HS-5 (cell line): ENCODE measurements at places on chromosomes 16 and 17.
A peak's percentile ranks its signal among the peaks of the same experiment; 100 is the strongest.

- DNase-seq, result no peak
Measured at GRCh38 chr16:23182679-23183542, at the start of gene SCNN1G. Gene SCNN1G, plus strand, starts transcription at chr16:23182745. Its CDS starts 3,527 bp downstream, at chr16:23186272.

GRCh38 chr16:1308036-1308976, 1.1 kb upstream of the UBE2I start:
- DNase-seq, result no peak

- no peak for DNase-seq
Measured at GRCh38 chr17:21119247-21119918, 7.4 kb upstream of the DHRS7B start.

GRCh38 chr16:78462288-78463208, 363.1 kb downstream of the WWOX start:
- no peak for DNase-seq

GRCh38 chr16:4826526-4826925, 20.6 kb downstream of the GLYR1 start:
- DNase-seq, result no peak

- no peak for DNase-seq
Measured at GRCh38 chr17:67258821-67259468, 13.9 kb upstream of the HELZ start.

GRCh38 chr17:6098823-6099180, 28.6 kb downstream of the WSCD1 start:
- no peak for DNase-seq

GRCh38 chr16:1691956-1692355, 13.9 kb downstream of the JPT2 start:
- no peak for DNase-seq

DNA sequence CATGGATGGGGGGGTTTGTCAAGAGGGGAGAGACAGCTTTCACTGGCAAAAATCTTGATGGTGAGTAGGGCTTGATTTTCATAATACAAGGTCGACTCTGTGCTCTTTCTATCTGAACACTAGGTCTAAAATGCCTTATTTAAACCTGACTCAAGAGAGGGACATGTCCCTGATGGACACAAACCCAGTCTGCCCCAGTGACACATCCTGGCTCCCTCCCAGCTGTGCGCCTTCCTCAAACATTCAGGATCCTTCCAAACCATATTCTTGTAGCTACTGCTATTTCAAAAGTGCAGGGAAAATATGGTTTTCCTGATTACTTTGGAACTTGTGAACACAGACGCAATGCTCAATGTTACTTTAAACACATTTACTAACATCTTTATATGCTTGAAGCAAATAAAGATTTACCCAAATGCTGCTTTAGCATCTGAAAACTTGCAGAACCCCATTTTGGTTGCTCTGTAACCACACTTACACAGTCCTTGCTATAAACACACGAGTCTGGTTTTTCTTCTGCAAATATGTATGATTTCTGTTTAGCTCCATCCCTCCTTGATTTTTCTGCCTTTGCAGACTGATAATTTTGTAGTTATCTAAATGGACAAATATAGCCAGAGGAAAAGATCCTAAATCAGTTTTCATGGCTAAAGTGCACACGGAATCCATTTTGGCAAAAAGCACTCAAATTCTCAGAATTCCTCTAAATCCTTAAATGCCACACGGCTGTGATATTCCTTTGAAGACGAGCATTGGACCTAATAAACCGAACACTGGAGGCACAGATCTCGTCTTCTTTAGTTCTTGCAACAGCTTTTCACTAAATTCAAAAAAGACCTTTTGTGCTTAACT, 499.9 kb upstream of the ZFHX3 start:
- no peak for DNase-seq

DNA sequence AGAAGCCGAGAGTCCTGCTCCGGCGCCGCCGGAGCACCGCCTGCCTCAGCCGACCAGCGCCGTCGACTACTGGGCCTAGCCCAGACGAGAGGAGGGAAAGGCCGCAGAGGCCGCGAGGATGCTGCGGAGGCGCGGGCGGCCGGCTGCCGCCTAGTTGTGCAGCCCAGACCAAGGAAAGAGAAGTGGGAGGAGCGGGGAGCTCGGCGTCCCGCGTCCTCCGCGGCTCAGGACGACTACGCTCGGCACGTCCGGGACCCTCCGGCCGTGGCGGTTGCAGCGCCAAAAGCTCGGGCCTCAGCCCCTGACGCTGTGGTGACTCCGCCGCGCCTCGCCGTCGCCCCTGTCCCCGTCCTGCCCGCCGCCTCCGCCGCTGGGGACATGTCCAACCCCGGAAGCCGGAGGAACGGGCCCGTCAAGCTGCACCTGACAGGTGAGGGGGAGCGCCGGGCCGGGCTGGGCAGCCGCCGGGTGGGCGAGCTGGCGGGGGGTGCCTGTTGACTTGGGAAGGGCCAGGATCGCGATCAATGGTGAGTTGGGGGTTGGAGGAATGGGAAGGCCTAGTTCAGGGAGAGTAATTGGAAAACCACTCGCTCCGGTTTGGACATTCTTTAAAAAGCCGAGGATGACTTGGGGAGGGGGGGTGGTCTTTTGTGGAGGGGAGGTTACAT, 37.7 kb downstream of the RNF135 start:
- no peak for DNase-seq

DNA sequence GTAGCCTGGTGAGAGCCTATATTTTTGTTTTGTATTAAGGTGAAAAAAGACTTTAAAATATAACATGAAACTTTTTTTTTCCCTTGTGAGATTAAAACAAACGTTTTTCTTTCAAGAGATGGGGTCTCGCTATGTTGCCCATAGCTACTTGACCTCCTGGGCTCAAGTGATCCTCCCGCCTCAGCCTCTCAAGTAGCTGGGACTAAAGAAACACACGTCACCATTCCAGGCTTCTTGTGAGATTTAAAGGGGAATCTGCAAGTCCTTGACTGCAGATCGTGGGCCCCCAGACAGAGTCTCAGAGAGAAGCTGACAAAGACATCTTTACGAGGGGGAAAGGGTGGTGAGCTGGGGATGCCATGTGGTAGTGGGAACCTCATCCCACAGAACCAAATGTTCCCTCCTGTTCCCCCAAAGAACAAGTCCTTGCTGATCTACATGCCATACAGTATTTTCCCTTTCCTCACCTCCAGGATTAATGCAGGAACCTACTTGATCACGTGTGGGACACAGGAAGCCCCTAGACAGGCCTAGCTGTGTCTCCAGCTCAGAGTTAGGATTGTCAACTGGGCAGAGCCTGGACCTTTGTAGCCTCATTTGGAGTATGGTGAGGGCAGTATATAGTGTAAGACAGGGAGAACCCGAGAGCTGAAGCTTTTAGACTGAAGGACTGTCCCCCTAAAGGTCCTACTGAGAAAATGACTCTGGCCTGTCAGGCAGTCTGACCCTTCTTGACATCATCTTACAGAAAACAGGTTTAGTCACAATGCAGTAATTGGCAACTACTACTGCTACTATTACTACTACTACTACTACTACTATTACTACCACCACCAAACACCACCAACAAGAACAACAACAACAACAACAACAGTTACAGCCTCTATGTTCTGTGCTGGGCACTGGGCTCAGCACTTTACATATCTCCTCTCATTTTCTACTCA, 4.1 kb downstream of the MAP3K14 start:
- DNase-seq, result no peak

- DNase-seq, result no peak
Measured at GRCh38 chr17:29368926-29369325, 21.2 kb upstream of the TAOK1 start.

GRCh38 chr16:85999778-86000177, 100.8 kb downstream of the IRF8 start:
- no peak for DNase-seq

- DNase-seq, result no peak
Measured at GRCh38 chr16:71369494-71369893, 11.0 kb downstream of the CALB2 start.

- DNase-seq, result no peak
Measured at GRCh38 chr16:84379008-84379708, 10.8 kb downstream of the ATP2C2 start.

DNA sequence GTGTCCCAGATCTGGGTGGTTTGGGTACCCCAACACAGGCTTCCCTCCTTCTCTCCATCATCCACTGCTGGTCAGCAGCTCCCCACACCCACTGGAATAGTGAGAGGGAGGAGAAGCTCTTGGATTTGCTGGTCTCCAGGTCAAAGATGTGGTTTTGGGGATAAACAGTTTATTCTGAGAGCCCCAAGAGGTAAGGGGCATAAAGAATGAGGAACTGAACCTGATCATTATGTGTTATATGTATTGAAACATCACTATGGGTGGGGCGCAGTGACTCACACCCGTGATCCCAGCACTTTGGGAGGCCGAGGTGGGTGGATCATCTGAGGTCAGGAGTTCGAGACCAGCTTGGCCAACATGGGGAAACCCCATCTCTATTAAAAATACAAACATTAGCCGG, 3.9 kb downstream of the DPEP2 start:
- peak; percentile 6 for DNase-seq

GRCh38 chr17:21548236-21548635, 144.1 kb upstream of the KCNJ18 start:
- no peak for DNase-seq

- DNase-seq, result no peak
Measured at GRCh38 chr17:66353937-66354401, 51.6 kb downstream of the PRKCA start.

- DNase-seq, result no peak
Measured at GRCh38 chr16:28106467-28107215, 43.1 kb upstream of the GSG1L start.

GRCh38 chr17:42378359-42378958, 9.8 kb downstream of the STAT3 start:
- no peak for DNase-seq

- no peak for DNase-seq
Measured at GRCh38 chr17:71830866-71831265, 290.0 kb upstream of the SOX9 start.

DNA sequence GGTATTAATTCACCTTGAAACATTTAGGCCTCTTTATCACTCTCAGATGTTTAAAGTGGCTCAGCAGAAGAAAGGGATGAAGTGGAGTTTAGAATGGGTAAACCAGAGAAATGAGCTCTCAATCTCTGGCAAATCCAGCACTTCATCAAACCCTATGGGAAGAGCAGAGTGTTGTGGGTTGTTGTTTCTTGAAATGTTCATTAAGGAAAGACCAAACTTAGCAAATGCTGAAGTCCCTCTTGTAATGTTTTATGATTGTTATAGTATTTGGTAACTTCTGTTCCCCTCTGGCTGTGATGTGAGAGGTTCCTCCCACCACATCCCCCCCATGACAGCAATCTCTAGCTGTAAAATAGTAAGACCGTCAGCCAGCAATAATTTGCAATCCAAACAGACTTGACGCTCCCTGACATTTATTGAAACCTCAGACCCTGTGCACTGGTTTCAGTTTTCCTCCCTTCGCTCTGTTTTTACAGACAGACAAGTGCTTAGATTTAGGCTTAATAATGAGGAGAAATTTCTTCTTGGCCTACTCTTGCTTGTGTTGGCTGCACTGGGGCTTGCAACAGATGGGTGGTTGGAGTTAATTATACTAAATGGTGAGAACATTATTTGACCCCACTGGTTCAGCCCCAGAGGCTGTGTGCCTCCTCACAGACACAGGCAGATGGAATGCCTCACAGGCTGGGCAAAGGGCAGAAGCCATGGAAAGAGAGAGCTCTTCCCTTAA, 609.4 kb upstream of the SOX9 start:
- DNase-seq, result no peak

- no peak for DNase-seq
Measured at GRCh38 chr16:72764015-72764654, 283.8 kb downstream of the ZFHX3 start.

- no peak for DNase-seq
Measured at GRCh38 chr16:4184038-4184702, 57.7 kb downstream of the SRL start.

DNA sequence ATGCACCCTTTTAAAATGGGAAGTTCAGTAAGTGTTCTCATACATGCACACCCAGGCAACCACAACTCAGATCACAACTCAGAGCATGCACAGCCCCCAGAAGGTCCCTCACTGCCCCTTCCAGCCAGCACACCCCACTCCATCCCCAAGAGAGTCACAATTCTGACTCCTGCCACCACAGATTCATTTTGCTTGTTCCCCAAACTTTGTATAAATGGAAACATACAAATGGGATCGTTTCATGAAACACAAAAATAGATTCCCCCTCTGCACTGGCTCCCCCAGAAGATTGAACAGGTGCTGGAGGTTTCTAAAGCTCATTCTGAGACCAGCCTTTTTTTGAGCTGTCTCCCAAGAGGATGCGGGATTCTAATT, 3.3 kb upstream of the TNFRSF13B start:
- DNase-seq, result no peak

DNA sequence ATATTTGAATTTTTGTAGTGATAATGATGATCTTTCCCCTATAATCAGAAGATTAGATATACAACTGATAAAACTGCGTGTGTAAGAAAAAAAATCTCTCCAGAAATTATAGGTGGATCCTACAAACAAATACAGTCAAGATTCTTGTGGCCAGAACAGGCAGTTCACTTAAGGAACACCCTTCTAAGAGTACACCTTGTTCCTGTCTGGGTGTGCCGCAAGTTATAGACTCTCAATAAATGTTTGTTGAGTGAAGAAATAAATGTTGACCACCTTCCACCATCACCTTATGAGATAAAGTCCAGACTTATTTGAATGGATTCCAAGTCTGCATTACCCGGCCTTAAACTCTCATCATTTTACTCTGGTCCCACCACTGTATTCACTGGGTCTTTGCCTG, 45.7 kb upstream of the SCNN1B start:
- no peak for DNase-seq
